Activated CD8-positive, alpha-beta memory T cell treated with anti-CD3 and anti-CD28 coated beads for 1 hour (primary cell): ENCODE measurements at places on chromosomes 3 and 15.

DNA sequence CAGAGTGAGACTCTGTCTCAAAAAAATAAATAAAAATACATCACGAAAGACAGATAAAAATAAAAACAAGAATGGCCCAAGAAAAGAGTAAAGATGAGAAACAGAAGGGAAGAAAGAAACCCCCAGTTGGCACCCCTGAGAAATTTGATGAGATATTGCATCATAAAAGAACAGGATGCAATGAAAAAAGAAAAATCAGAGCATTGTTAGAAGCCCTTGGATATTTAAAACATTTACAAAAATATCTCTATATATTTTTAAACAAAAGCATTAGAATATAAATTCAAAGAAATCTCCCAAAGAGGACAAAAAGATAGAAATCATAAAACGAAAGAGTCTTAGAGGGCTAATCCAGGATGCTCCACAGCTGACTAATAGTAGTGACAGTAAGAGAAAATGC lies 18.6 kb upstream of the ZBTB38 start:
- DNase-seq: no peak

GRCh38 chr3:197700095-197700494 lies 36.6 kb downstream of the RUBCN start:
- no peak for DNase-seq

- DNase-seq: no peak
Measured at GRCh38 chr3:69890084-69890483, 109.4 kb upstream of the SAMMSON start.

- DNase-seq: no peak
Measured at GRCh38 chr3:194998948-194999347, 272.0 kb downstream of the XXYLT1 start.

- DNase-seq: no peak
Measured at GRCh38 chr3:12590096-12590495, 33.2 kb downstream of the MKRN2 start.
